ENCODE measurements at places on chromosomes 6 and 20. TPM values are rescaled to one million over a fixed set of nuclear protein-coding genes. Genes with fewer than 3 reads are reported as not detected.

The LY6G6F gene
- not detected for total RNA-seq

The WFDC10B gene
- total RNA-seq = not detected

The DZANK1 gene
- 6.5 TPM for total RNA-seq

The PPP1R3D gene
- total RNA-seq = 16.4 TPM

The FLRT3 gene
- not detected for total RNA-seq

The MUC22 gene
- not detected for total RNA-seq

The HLA-DOB gene
- total RNA-seq = 3.3 TPM

The SEMG1 gene
- not detected for total RNA-seq
